Activated CD4-positive, alpha-beta T cell treated with anti-CD3 and anti-CD28 coated beads, Interleukin-2, amount 10 ng/mL, durations not matched to agents 7 days and 5 days (primary cell): ENCODE measurements at places on chromosomes 2 and 18.
A peak's percentile ranks its signal among the peaks of the same experiment; 100 is the strongest.

DNA sequence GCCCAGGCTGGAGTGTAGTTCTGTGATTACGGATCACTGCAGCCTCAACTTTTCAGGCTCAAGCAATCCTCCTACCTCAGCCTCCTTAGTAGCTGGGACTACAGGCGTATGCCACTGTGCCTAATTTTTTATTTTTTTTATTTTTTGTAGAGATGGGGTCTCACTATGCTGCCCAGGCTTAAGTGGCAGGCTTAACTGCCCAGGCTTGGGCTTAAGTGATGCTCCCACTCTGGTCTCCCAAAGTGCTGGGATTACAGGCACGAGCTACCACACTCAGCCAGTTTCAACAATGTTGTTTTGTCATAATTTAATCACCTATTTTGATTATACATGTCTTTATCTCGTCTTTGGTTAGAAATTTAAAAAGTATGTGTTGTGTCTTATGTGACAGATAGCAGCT is 18.2 kb downstream of the UGGT1 start:
- peaks cover 32% of the 10 kb centered on the region for H3K36me3 ChIP-seq
- DNase-seq: no peak
- no peak overlapping the region for H3K4me3 ChIP-seq
- no peaks in the 10 kb centered on the region for H3K27me3 ChIP-seq

GRCh38 chr2:80748592-80748991 is 444.0 kb upstream of the LRRTM1 start:
- no peaks in the 10 kb centered on the region for H3K27me3 ChIP-seq
- DNase-seq: no peak
- no peak overlapping the region for H3K27ac ChIP-seq
- H3K36me3 ChIP-seq: no peaks in the 10 kb centered on the region
- no peaks in the 10 kb centered on the region for H3K4me1 ChIP-seq

DNA sequence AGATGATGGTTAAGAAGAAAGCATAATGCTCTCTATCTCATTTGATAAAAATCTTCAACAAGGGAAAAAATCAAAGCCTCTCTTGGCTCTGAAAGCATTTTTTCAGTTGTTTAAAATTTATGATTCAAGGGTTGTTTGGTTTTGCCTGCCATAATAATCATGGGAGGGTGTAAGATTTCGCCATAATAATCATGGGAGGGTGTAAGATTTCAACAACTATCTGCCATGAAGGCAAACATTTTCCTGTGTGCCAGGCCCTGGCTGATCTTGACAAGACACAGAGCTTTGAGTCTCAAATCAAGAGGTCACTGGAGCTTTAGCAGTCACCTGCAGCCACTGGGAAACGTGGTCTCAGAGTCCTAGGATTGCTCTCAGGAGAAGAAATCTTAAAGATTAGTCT is 175.1 kb upstream of the PIEZO2 start:
- H3K36me3 ChIP-seq: no peaks in the 10 kb centered on the region
- no peak overlapping the region for H3K4me3 ChIP-seq
- H3K27me3 ChIP-seq: peaks cover 2% of the 10 kb centered on the region
- peaks cover 8% of the 10 kb centered on the region for H3K4me1 ChIP-seq
- no peak overlapping the region for H3K27ac ChIP-seq

DNA sequence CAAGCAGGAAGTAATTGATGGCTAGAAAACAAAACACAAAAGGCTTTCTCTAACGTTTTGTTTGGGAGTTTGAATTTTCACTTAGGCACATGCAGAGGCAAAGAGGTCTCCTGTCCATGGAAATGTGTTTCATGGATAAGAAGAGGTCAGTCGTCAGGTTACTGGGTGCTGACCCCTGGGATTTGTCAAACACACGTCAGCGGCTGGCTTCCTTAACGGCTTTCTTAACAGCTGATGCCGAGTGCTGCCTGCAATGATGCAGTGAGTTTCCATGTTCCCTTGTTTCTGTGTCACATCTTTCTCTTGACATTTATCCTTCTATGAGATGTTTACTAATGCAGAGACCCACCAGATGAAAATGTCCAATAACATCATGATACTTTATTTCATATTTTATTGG is 31.7 kb downstream of the GPR39 start:
- H3K27me3 ChIP-seq: no peaks in the 10 kb centered on the region
- no peak overlapping the region for H3K4me3 ChIP-seq
- H3K27ac ChIP-seq: no peak overlapping the region

- no peak for DNase-seq
- no peak overlapping the region for H3K27ac ChIP-seq
- no peaks in the 10 kb centered on the region for H3K4me1 ChIP-seq
- no peak overlapping the region for H3K4me3 ChIP-seq
Measured at GRCh38 chr2:11320698-11321492, 23.5 kb downstream of the ROCK2 start.

DNA sequence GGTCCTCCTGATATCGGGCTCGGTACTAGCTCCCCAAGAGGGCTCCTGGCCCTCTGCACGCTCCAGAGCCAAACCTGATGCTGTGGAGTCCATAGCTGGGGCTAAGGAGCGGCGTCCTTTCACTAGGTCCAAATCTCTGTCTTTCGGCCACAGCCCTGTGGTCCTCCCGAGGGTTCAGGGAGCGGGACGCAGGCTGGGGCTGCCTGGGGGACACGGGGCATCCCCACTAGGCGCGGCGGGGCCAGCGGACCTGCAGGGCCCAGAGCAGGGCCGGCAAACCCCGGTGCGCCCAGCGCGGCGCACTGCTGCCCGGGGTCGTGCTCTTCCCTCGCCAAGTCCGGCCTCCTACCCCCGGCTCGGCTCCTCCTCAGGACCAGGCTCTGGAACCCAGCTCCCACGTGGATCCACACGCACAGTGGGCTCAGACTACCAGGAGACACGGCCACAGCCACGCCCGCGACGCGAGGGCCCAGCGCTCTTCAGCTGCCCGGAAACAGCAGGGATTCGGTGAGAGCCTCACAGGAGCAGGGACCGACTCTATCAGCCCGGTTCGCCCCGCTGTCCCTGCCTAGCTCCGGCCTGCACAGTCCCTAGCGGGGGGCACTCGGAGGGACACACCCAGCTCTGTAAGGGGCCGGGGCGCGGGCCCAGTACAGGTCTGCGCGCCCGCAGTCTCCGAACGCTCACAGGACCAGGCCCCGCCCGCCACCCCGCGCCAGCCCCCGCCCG is 593 bp downstream of the ZNF514 start:
- peak overlapping the region; percentile 73 for H3K4me3 ChIP-seq
- peaks cover 22% of the 10 kb centered on the region for H3K4me1 ChIP-seq
- H3K27ac ChIP-seq: peak overlapping the region; percentile 82
- DNase-seq: no peak

- peaks cover 80% of the 10 kb centered on the region for H3K27me3 ChIP-seq
- peaks cover 39% of the 10 kb centered on the region for H3K4me1 ChIP-seq
- peak overlapping the region; percentile 79 for H3K4me3 ChIP-seq
- peak; percentile 12 for DNase-seq
- H3K36me3 ChIP-seq: peaks cover 5% of the 10 kb centered on the region
- H3K27ac ChIP-seq: peak overlapping the region; percentile 69
Measured at GRCh38 chr18:46334868-46335281, 230.7 kb downstream of the HAUS1 start.

DNA sequence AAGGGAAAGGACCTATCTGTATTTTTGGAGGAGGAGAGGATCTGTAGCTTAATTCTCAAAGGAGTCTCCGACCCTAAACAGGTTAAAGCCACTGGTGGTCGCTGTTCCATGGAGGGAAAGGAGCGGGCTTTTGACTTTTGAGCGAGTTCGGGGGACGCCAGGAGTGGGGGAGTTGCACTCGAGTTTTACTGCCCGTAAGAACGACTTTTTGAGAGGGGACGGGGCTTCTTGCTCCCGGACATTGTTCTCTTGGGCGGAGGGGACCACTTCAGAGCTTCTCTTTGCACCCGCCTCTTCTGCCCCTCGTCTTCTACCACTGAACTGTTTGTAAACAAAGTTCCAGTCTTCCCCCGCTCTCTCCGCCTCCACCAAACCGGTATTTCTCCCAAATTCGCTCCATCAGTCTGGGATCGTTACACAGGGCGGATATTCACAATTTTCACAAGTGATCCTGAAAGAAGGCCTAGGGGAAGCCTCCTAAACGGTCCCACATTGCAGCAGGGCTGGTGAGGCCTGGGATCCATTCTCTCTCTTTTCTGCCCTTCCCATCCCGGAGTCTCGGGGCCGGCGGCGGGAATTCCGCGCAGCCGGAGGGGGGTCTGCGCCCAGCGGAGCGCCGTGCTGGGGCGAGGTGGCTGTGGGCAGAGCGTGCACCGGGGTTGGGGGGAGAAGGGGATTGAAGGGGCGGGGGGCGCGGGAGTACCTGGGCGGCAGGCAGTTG is 6.6 kb downstream of the DLX2 start:
- H3K36me3 ChIP-seq: peaks cover 4% of the 10 kb centered on the region
- no peak for DNase-seq
- peak overlapping the region; percentile 75 for H3K4me3 ChIP-seq
- H3K27me3 ChIP-seq: peaks cover 74% of the 10 kb centered on the region
- no peak overlapping the region for H3K27ac ChIP-seq
- peaks cover 42% of the 10 kb centered on the region for H3K4me1 ChIP-seq

DNA sequence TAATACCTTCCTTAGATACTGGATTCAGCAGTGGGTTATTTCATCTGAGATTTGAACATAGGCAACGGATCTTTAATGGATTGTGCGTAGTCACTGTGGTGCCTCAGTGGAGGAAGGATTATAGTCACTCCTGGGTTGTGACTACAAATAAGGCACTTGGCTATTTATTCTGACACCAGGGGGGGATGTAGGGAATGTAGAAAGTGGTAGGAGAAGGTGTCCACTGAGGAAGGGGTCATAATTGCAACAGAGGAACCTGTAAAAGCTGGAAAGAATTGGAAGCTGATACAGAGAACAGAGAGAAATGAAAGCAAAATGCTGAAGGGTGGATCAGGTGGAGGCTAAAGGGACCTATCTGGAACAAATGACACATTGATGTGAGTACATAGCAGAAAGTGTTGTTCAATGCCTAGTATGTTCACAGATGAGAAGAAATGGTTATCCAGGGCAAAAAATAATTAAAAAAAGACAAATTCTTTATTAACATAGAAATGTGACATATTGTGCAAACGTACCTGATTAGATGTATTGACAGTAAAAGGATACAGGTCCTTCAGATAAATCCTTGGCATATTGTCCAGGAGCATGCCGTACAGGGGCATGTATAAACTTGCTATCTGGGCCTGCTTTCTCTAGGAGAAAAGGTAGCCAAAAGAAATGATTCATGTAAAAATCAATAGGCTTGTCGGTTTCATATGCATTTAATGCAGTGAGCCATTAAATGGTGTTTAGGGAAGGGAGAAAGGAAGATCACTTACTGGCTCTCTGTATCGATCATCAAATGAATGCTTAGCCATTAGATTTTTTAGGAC is 91.2 kb upstream of the CCDC195 start:
- no peak for DNase-seq
- H3K27ac ChIP-seq: no peak overlapping the region
- H3K4me3 ChIP-seq: no peak overlapping the region
- no peaks in the 10 kb centered on the region for H3K4me1 ChIP-seq

DNA sequence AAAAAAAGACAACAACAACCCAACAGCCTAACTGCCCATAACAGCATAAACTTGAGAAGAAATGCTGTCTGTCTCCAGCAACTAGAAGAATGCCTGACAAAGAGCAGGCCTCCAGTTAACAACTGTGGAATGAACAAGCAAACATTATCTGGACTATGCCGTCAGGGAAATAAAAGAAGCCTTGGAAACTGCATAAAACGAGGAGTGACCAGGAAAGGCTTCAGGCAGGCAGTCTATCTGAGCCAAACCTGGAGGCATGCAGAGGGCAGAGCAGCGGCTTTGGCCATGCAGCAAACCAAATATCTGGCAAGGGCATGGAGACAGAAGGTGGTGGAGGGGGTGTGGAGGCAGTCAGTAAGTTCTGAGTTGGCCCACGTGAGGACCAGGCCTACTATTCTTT is 11.1 kb downstream of the HES6 start:
- DNase-seq: no peak
- no peaks in the 10 kb centered on the region for H3K36me3 ChIP-seq
- H3K27me3 ChIP-seq: peaks cover 20% of the 10 kb centered on the region
- H3K4me3 ChIP-seq: no peak overlapping the region
- H3K27ac ChIP-seq: no peak overlapping the region

- H3K27me3 ChIP-seq: peaks cover 3% of the 10 kb centered on the region
- H3K4me1 ChIP-seq: peaks cover 57% of the 10 kb centered on the region
- H3K36me3 ChIP-seq: peaks cover 10% of the 10 kb centered on the region
- DNase-seq: no peak
- H3K4me3 ChIP-seq: no peak overlapping the region
Measured at GRCh38 chr2:239330836-239331235, 70.0 kb downstream of the HDAC4 start.

GRCh38 chr2:54040250-54040649 is 69.5 kb upstream of the PSME4 start:
- DNase-seq: no peak
- no peaks in the 10 kb centered on the region for H3K4me1 ChIP-seq
- H3K27me3 ChIP-seq: no peaks in the 10 kb centered on the region
- H3K4me3 ChIP-seq: no peak overlapping the region
- peaks cover 6% of the 10 kb centered on the region for H3K36me3 ChIP-seq

DNA sequence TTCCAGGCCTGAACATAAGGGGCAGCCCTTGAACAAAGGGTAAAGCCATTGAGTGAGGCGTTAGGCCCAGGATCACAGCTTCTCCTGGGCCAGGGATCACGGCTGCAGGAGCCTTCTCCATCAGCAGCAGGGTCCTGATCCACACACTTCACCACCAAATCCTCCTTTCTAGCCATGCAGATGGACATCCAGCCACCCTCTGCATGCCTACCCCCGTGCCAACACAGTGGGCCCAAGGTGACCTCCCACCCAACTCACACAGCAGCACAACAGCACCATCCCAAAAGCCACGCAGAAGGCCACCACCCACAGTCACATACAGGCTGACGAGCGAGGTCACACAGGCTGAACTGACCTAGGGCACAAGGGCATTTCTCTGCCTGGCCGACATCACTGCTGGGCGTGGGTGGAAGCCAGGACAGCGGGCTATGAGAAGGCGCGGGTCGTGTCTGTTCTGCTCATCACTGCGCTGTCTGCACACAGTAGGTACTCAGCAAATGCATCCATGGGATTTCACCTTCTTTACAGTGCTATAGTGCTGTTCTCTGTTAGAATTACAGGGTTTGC is 31.2 kb downstream of the TFCP2L1 start:
- no peak overlapping the region for H3K27ac ChIP-seq
- H3K27me3 ChIP-seq: peaks cover 10% of the 10 kb centered on the region
- H3K4me1 ChIP-seq: no peaks in the 10 kb centered on the region
- no peak overlapping the region for H3K4me3 ChIP-seq
- no peaks in the 10 kb centered on the region for H3K36me3 ChIP-seq

GRCh38 chr2:231228223-231228622 is 29.8 kb downstream of the ARMC9 start:
- no peak for DNase-seq
- no peak overlapping the region for H3K4me3 ChIP-seq
- no peak overlapping the region for H3K27ac ChIP-seq
- H3K4me1 ChIP-seq: no peaks in the 10 kb centered on the region
- no peaks in the 10 kb centered on the region for H3K36me3 ChIP-seq

DNA sequence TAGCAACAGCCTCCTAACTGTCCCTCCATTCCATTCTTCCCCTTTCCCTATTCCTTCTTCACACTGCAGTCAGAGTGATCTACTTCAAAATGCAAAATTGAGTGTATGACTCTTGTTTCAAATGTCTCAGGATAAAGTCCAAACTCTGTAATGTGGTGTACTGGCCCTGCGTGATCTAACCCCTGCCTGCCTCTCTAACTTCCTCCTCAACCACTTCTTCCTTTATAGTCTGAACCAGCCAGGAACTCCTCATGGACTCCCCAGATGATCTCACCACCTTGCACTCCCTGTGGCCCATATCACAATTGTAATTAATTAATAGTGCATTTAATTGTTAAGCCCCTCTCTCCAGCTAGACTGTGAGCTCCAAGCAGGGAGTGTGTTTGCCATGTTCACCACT is 3.1 kb upstream of the B3GNT2 start:
- peaks cover 16% of the 10 kb centered on the region for H3K4me1 ChIP-seq
- H3K4me3 ChIP-seq: no peak overlapping the region
- DNase-seq: no peak
- peaks cover 3% of the 10 kb centered on the region for H3K27me3 ChIP-seq
- H3K27ac ChIP-seq: no peak overlapping the region
